Activated naive CD4-positive, alpha-beta T cell treated with anti-CD3 and anti-CD28 coated beads for 36 hours (primary cell): ENCODE measurements at places on chromosomes 7 and 10. TPM values are rescaled to one million over a fixed set of nuclear protein-coding genes. Genes with fewer than 3 reads are reported as not detected.

AEBP1 gene
- 10.8 TPM for total RNA-seq

DNA sequence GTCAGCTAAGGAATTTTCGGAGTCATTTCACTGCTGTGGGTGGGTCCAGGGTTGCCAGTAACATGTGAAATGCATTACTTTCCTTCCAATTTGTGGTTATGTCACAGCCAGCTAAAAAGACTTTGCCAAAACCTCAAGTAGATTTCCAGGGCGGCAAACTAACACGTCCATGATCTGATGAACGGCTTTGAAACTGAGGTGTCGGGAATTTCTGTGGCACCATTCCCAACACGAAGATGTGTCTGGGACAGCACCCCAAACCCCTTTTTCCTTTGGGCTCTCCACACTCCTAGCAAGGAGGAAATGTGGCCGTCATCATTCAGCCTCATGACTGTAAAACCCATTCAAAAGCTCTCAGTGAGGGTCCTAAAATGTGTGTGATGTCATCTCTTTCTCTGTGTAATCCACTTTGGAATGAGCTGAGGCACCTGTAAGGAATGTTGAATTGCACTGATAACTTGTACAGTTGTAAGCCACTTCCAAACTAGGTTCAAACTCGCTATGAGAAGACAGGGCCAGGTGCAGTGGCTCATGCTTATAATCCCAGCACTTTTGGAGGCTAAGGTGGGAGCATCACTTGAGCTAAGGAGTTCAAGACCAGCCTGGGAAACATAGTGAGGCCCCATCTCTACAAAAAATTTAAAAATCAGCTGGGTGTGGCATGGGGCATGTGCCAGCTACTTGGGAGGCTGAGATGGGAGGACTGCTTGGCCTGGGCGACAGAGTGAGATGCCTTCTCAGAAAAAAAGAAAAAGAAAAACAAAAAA is 146.1 kb upstream of the FRMD4A start:
- DNase-seq = no peak
- H3K27me3 ChIP-seq = peaks cover 10% of the 10 kb centered on the region
- peaks cover 2% of the 10 kb centered on the region for H3K4me1 ChIP-seq

DNA sequence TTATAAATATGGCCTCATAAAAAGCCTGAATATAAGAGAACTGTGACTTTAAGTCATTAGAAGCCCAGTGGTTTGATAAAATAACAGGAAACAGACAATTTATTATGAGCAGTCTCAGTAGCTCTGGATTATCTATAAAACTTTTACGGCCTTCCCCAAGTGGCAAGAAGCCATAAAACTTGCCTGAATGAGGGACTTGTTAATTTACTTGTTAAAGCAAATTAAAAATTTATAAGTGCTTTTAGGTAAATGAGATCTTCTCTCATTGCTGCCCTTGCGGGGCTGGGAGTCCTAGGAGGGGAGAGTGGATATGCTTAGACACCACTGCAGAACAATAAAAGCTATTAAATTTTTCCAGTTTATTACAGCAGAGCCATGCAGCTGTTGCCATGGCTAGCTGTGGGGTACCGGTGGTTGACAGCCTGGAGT is 499.9 kb downstream of the AUTS2 start:
- H3K4me1 ChIP-seq = no peaks in the 10 kb centered on the region
- no peak for DNase-seq
- no peak overlapping the region for H3K27ac ChIP-seq
- H3K36me3 ChIP-seq = no peaks in the 10 kb centered on the region
- no peak overlapping the region for H3K4me3 ChIP-seq

DNA sequence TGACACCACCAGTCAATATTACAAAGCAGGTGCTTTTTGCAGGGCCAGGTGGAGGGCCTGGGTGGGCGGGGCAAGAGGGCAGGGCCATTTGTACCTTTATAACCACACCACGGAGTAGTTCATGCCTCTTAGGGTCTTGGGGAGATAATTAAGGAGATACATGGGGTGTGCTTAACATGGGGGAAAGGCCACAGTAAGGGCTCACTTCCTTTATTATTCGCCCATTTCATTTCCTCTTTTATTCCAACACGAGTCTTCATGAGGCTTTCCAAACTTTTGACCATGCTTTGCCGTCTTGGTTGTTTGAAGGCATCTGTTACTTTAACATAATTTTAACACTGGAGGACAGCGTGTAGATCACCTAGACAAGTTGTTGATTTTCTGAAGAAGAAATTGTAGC is 33.3 kb upstream of the LYZL2 start:
- no peak overlapping the region for H3K4me3 ChIP-seq
- H3K4me1 ChIP-seq = no peaks in the 10 kb centered on the region
- peaks cover 8% of the 10 kb centered on the region for H3K27me3 ChIP-seq
- DNase-seq = no peak
- H3K27ac ChIP-seq = no peak overlapping the region

DNA sequence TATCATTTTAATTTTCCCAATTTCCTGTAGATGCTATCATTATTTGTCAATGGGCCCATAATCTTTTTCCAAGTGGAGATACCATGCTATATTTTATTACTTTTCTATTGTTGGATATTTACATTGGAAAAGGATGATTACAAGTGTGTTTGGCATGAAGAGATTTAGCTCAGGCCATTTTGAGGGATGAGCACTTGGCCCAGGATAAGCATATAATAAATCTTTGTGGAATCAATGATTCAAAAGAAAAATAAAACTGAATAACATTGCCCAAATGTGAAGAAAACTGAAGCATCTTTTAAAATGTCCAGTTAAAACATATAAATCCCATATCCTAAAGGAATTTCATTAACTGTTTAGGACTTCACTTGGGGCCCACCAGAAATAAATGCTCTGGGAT is 260.9 kb upstream of the BMPER start:
- peaks cover 4% of the 10 kb centered on the region for H3K36me3 ChIP-seq
- H3K4me3 ChIP-seq = no peak overlapping the region
- H3K4me1 ChIP-seq = no peaks in the 10 kb centered on the region
- H3K27ac ChIP-seq = no peak overlapping the region
- no peak for DNase-seq
- no peaks in the 10 kb centered on the region for H3K27me3 ChIP-seq

PRKAR2B gene
- total RNA-seq = 1.5 TPM

GRCh38 chr10:4652111-4653010 is 173.6 kb upstream of the AKR1E2 start:
- peaks cover 39% of the 10 kb centered on the region for H3K4me1 ChIP-seq
- peak; percentile 55 for DNase-seq
- H3K27ac ChIP-seq = peak overlapping the region; percentile 84

GRCh38 chr10:55174419-55174818 is 373.4 kb upstream of the PCDH15 start:
- H3K4me1 ChIP-seq = no peaks in the 10 kb centered on the region
- no peak overlapping the region for H3K27ac ChIP-seq
- H3K36me3 ChIP-seq = no peaks in the 10 kb centered on the region
